OCI-M1 (cell line): ENCODE measurements at places on chromosomes 6 and 20.

GRCh38 chr6:70175770-70176169 is 127.1 kb downstream of the COL9A1 start:
- DNase-seq = no peak

DNA sequence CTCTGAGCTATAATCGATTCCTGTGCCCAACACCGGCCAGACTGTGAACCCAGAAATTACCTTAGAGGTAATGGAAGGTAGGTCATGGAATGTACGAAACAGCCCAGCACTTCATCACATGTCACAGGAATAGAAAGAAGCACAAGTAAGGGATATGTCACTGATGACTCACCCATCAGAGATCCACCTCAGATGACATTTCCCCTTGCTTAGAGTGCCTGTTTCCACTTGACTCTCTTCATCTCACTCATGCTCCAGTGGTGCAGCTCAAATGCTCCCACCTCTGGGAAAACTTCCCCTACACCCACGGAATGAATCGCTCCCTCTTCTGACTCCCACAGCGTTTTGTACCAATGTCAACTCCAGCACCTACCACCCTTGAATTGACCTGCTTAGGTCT is 381.6 kb upstream of the CNR1 start:
- no peak for DNase-seq

GRCh38 chr6:125700581-125701353 is 48.7 kb upstream of the HEY2 start:
- DNase-seq = no peak

- no peak for DNase-seq
Measured at GRCh38 chr6:161356167-161356854, 82.5 kb upstream of the AGPAT4 start.

DNA sequence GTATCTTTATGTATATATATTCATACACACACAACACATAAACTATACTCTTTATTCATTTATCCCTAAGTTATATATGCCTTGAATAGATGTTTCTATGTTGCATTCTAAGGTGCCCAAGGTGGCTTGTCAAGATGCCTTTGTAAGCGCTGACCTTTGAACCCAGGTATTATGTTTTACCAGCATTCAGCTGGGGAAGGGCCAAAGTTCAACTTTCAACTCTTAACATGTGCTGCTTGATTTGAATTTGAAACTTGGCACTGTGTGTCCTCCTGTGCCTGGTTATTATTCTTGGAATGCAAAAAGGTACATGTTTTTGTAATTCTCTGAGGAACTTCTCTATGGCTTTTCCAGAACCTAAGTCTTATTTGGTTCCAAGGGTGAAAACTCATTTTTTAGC is 146.5 kb downstream of the EDN1 start:
- no peak for DNase-seq
